ENCODE measurements at places on chromosomes 13 and 19. TPM values are rescaled to one million over a fixed set of nuclear protein-coding genes. Genes with fewer than 3 reads are reported as not detected.

The CCDC169 gene
- 1.5 TPM for total RNA-seq

DNA sequence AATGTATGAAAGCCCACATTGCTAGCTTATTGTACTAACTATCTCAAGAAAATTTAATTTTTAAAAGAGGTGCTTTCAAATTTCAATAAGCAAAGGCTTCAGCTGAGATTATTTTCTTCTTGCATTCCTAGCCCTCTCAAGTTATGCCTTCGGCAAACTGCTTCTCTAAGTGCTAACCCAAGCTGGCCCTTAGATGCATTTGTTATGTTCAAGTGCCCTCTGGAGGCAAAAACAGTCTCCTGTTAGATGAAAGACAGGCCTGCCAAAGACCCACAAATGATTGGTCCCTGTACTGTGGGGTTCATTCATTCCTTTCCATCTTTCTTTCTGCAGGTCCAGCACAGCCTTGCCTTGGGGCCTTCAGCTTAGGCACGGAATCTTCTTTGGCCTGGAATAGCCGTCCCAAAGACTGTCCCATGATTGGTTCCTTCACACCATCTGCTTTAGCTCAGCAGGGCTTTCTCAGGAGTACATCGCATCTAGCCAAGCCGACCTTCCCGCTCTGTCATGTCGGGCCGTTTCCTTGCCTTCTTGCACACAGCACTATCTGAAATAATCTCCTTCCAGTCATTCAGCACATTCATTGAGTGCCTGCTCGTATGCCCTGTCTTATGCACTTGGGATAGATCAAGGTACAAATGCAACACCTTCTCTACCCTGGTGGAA lies 26.4 kb upstream of the TPTE2 start:
- no peak overlapping the region for H3K4me3 ChIP-seq
- DNase-seq: peak; percentile 35
- H3K27me3 ChIP-seq: no peaks in the 10 kb centered on the region
- no peaks in the 10 kb centered on the region for H3K36me3 ChIP-seq
- H3K27ac ChIP-seq: no peak overlapping the region
- no peaks in the 10 kb centered on the region for H3K4me1 ChIP-seq

DNA sequence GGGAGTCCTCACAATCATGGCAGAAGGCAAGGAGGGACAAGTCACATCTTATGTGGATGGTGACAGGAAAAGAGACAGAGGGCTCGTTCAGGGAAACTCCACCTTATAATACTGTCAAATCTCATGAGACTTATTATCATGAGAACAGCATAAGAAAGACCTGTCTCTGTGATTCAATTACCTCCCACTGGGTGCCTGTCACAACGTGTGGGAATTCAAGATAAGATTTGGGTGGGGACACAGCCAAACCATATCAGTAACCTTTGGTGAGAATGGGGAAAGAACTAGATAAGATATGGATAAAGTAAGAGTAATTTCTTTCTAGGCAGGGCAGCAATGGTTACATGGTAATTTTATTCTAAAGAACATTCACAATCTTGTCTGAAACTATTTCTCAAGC lies 344.9 kb upstream of the KLF12 start:
- no peak for DNase-seq
- H3K36me3 ChIP-seq: no peaks in the 10 kb centered on the region
- no peak overlapping the region for H3K4me3 ChIP-seq
- no peaks in the 10 kb centered on the region for H3K27me3 ChIP-seq
- no peaks in the 10 kb centered on the region for H3K4me1 ChIP-seq

- no peak overlapping the region for H3K4me3 ChIP-seq
- no peak overlapping the region for H3K27ac ChIP-seq
- H3K27me3 ChIP-seq: no peaks in the 10 kb centered on the region
- peak; percentile 89 for DNase-seq
- H3K36me3 ChIP-seq: no peaks in the 10 kb centered on the region
- no peaks in the 10 kb centered on the region for H3K4me1 ChIP-seq
These were observed 374.0 kb downstream of the IRS2 start for GRCh38 chr13:109412283-109412901.

DNA sequence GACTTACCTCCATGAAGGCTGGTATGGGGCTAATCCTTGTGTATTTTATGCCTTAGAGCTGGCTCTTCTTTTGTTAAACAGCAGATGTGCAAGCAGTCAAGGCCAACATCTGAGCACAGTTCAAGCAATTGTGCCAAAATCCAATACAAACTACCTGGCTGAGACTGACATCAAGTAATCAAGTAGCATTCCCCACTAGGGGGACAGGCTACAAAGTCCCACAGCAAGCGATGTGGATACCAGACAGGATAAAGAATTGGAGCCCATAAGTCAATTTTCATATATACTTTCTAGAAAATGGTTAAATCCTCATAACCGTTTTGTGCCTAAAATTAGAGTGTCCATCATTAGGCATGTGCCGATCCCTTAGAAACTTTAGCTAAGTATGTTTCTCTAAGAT lies 675.8 kb downstream of the DIAPH3 start:
- H3K4me3 ChIP-seq: no peak overlapping the region
- no peaks in the 10 kb centered on the region for H3K4me1 ChIP-seq
- no peaks in the 10 kb centered on the region for H3K27me3 ChIP-seq
- H3K27ac ChIP-seq: no peak overlapping the region

The ZNF432 gene
- total RNA-seq: 19.5 TPM

Data from kidney (tissue), 22 donors.